NCI-H69 (cell line): ENCODE measurements at places on chromosomes 7 and 10.

GRCh38 chr7:151107882-151108281 is 21.6 kb downstream of the AGAP3 start:
- DNase-seq: no peak

- DNase-seq: peak; percentile 11
Measured at GRCh38 chr10:613271-614138, 76.0 kb downstream of the DIP2C start.

DNA sequence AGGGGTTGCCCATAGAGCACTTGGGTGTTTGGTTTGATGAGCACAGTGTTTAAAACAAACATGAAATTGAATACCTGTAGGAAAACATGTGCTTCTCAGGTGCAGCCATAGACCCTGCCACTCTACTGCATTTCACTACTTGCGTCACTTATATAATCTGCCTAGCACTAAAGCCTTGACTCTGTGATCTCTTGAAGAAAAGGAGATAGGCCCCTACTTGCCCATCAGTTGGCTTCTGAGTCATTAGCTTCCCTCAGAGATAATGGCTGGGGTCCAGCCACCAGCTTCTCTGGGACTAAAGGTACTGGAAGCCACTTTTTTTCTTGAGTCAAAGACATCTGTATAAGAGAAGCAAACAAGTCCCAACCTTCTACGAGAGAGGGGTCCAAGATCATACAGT is 45.9 kb upstream of the BTRC start:
- DNase-seq: no peak

- DNase-seq: no peak
Measured at GRCh38 chr7:77360969-77361368, 55.2 kb downstream of the GSAP start.

DNA sequence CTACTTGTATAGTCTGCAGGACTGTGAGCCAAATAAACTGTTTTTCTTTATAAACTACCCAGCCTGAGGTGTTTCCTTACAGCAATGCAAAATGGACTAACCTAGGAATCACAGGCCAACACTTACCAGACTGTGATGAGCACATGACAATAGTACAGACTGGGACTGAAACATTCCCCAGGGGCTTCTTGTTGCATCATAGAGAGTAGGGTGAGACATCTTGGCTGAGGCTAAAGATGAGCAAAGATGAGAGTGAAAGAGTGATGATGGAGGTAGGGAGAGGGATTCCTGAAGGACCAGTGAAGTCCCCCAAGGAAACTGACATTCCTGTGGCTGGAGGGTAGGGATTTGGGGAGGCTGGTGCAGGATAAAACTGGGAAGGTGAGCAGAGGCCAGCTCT is 194.4 kb downstream of the TPST1 start:
- DNase-seq: no peak

- DNase-seq: no peak
Measured at GRCh38 chr10:53990799-53991238, 810.2 kb downstream of the PCDH15 start.

DNA sequence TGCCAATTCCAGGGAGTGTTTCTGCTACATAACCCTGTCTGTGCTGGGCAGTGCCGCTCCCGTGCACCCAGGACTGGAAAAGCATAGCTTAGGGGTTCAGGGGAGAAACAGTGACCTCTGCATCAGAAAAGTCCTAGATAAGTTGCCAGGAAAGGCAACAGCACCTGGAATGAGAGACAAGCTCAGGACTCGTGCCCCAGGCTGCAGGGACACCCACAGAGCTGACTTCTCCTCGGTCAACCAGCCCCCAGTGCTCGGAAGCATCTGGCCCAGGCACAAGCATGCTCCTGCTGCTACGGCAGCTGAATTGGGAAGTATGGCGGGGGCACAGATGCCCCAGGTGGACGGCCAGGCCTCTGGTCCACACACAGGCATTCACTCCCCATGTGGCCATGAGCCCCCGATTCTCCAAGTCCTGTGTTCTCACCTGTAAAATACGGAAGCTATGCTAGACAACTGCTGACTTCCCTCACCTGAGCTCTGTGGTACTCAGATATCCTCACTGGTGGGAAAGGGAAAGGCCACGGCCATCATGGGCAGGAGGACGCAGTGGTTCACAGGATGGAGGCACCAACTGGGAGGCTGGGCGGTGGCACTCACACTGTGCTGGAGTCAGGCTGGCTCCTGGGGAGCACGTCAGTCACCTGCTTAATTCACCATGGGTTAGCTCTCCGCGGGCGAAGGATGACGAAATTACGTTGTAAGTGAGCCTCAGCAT is 220.5 kb downstream of the PTPRN2 start:
- no peak for DNase-seq

DNA sequence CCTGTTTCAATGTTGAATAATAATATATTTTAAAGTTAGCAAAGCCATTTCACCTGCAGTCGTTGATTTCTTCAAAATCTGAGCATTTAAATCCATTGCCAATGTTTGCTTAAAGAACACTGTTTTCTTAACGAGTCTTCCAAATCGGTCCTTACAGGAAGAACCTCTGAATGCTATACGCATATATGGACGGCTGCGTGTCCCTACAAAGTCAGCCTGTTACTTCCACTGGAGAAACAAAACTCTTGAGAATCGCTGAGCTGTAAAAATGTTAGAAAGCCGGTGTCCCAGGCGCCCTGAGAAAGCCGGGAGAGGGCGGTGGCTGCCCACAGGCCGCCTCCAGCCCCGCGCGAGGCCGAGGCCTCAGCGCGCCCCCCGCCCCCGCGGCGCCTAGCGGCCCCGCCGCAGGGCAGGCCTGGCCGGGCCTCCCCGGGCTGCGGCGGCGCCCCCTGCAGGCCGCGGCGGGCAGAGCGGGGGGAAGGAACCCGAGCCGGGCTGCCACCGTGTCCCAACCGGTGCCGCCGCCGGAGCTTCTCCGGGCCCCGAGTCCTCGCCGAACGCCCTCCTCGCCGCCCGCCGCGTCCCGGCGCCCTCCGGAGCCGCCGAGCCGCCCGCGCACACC is at the start of gene FHIP2A:
TSS of gene FHIP2A (plus strand) at position 488 of the 622 bp plus-strand sequence. CDS start 299 bp downstream, outside the sequence.
- DNase-seq: peak; percentile 81

DNA sequence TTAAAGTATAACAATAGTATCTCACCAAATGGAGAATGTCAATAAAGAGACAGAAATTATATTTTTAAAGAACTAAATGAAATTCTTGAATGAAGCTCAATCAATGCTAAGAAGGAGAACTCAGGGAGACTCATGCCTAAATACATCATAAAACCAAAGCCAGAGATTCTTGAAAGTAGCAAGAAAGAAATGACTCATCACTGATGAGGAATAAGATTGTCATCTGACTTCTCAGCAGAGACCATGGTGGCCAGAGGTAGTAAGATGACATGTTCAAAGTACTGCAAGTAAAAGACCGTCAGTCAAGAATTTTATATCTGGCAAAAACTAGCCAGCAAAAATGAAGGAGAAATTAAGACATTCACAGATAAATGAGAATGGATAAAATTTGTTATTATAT is 399.0 kb downstream of the GRID1 start:
- no peak for DNase-seq

GRCh38 chr7:23226844-23227450 is 19.6 kb upstream of the GPNMB start:
- DNase-seq: no peak

GRCh38 chr7:106625678-106626301 is 35.2 kb downstream of the CCDC71L start:
- no peak for DNase-seq

GRCh38 chr7:159141660-159142059 is 3.0 kb downstream of the VIPR2 start:
- no peak for DNase-seq

DNA sequence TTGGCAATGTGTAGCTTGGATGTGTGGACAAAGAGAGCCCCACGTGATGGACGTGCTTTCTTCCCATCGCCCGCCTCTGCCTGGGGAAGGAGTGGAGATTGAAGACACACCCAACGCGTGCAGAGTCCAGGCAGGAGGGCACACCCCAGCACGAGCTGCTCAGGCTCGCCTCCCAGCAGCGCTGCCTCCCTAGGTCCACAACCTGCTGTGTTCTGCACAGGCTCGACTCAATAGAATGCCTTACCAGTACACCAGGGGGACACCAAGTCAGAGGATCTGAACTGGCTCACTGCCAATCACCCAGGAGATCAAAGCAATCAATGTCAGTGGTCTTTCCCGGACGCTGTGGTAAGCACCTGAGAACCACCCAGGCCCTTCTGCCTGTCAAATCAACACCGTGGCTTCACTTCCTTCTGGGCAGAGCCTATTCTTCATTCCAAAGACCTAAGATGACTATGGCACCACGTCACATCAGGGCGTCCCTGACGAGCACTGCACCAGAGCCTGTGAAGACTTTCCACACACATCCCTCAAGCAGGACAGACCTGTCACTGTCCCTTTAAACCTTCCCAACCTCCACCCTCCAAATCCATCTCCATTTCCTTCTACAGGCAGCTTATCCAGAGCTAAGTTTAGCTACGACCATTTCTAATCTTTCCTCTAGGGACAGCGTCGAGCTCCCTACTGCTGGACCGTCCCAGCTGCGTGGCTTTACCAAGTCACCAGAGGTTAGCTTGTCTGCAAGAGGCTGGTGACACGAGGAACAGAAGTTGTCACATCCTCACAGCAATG is 72.3 kb downstream of the AMZ1 start:
- peak; percentile 90 for DNase-seq

DNA sequence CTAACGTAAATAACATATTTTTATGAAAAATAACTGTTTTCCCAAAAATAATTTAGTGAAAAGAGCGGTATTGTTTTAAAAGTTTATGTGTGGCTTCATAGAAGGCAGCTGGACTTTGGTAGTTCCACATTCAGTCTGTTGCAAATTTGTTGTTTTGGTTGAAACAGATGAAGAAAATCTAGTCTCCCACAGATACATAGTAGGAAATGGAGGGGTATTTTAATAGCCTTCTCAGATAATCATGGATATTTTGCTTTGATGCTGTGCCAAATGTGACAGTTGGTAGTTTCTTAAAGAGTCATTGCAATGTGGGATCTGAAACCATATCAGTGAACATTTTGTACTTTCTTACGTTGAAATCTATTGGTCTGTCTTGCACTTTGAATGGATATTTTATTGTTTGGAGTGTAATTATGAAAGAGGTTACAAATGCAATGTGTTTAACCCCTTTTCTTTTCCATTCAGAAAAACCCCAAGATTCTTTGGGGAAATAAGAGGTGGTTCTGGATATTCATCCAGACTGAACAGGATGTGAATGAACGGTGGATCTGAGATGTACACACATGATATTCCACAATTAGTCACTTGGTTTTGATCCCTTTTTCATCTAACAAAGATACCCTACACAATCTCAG is 10.4 kb downstream of the ZNF365 start:
- DNase-seq: peak; percentile 1

DNA sequence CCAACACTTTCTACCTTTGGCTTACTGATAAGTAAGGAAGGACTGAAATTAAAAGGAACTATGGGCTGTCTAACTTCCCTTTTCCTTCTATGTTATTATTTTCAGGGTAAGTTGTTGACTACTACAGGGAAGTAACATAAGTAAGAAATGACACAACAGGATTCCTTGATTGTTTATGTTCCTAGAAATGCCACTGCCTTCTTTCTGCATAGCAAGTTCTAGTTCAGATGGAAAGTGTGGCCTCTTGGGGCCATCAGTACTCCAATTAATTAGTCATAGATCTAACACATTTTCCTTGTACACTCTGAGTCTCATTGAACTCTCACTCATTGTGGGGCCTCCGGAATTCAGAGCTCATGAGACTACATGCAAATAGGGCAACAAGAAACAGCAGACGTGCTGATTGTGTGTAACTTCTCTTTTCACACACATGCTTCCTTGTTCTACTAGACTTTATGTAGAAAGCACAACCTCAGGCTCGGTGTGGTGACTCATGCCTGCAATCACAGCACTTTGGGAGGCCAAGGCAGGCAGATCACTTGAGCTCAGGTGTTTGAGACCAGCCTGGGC is 35.3 kb upstream of the HIBADH start:
- DNase-seq: no peak

GRCh38 chr10:5497948-5498730 is 1.2 kb downstream of the CALML5 start:
- no peak for DNase-seq

DNA sequence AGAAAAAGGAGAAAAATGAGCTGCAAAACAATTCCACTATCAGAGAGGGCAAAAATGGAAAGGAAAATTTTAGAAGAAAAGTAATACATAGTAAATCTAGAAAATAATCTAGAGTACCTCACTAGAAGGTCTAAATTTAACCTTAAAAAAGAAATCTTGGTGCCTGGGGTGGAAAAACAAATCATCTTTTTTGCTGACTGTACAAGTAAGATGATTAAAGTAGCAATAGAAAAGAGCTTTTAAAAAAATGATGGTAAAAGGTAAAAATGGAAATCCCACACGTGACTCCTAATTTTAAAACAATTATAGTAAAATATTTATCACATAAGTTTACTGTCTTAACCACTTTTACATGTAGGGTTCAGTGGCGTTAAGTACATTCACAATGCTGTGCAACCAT is 28.8 kb upstream of the GOT1 start:
- no peak for DNase-seq

GRCh38 chr10:17422931-17423330 is 31.5 kb downstream of the ST8SIA6 start:
- no peak for DNase-seq

DNA sequence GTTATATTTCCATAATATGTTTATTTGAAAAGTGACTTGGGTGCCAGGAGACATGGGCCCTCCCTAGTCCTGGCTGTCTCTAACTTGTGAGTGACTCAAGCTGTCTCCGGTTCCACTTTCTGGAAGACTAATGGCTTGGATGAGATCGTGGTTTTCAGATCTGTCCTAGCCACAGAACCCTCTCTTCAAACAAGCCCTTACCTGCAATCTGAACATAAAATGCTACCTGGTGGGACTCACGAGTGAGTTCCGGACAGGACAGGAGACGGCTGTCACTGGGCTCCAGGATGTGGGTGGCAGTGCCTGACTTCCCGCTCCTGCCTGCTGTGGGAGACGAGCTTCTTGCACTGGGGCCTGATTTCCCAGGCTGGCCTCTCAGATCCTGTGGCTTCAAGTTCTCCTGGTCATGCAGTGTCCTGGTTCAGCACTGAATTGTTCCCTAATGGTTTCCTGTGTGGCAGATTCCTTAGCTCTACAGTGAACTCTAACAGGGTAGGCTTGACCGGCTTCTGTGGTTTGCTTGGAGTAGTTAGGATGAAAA is 26.0 kb upstream of the PFKFB3 start:
- DNase-seq: no peak

GRCh38 chr10:78215645-78216044 is 182.0 kb downstream of the RPS24 start:
- no peak for DNase-seq

- no peak for DNase-seq
Measured at GRCh38 chr7:43229801-43230200, 117.4 kb downstream of the HECW1 start.

- no peak for DNase-seq
Measured at GRCh38 chr7:34567906-34568305, 90.1 kb upstream of the NPSR1 start.

GRCh38 chr7:91151916-91152315 is 112.3 kb upstream of the FZD1 start:
- DNase-seq: no peak

GRCh38 chr7:86978808-86979506 is 80.5 kb downstream of the ELAPOR2 start:
- DNase-seq: no peak

DNA sequence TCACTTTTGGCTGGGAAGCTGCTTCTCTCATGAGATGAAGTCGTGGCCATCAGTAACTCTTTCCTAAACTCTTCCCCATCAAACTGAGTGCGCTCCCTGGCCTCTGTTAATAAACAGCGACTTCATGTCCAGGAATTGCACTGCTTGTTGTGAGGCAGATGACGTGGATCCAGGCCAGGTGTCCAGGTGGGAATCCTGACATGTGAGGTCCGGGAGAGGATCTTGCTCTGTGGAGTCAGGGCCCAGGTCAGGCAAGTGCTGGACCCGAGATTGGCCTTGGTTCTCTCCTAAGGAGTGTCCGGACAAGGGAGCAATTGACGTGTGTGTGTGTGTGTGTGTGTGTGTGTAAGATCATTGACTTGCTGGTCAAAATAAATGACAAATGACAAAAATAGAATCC is 362.7 kb downstream of the GLRX3 start:
- no peak for DNase-seq
